ENCODE measurements at places on chromosomes 11 and 22. TPM values are rescaled to one million over a fixed set of nuclear protein-coding genes. Genes with fewer than 3 reads are reported as not detected.

Gene MMP1
- 0.29 TPM for total RNA-seq

Gene APOBEC3B
- total RNA-seq: 3.5 TPM

DNA sequence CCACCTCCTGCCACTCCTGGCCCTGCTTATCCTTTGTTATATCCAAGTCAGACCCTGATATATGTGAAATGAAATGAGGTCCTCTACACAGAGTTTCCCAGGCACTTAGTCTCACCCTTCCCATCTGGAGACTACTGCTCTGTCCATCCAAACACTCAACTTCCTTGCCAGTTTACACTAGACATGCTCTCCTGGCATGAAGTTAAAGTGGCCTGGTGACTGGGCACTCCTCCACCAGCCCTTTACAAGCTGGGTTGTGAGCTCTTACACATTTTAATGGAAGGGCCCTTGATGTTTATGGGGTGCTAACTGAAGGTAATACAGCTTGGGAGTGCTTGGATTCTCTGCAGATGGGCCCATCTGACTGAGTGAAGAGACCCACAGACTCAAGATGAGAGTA, 216.1 kb upstream of the NARS2 start:
- no peak for DNase-seq
- H3K4me3 ChIP-seq: no peak overlapping the region
- H3K27me3 ChIP-seq: no peaks in the 10 kb centered on the region
- no peaks in the 10 kb centered on the region for H3K36me3 ChIP-seq

- no peaks in the 10 kb centered on the region for H3K4me1 ChIP-seq
- H3K27me3 ChIP-seq: no peaks in the 10 kb centered on the region
- no peaks in the 10 kb centered on the region for H3K36me3 ChIP-seq
Observed at GRCh38 chr11:97349201-97349600, 959.4 kb downstream of the JRKL start.

GRCh38 chr22:30104501-30105156, 24.4 kb downstream of the HORMAD2 start:
- H3K27me3 ChIP-seq: peaks cover 6% of the 10 kb centered on the region
- no peak for DNase-seq
- H3K4me1 ChIP-seq: no peaks in the 10 kb centered on the region

DNA sequence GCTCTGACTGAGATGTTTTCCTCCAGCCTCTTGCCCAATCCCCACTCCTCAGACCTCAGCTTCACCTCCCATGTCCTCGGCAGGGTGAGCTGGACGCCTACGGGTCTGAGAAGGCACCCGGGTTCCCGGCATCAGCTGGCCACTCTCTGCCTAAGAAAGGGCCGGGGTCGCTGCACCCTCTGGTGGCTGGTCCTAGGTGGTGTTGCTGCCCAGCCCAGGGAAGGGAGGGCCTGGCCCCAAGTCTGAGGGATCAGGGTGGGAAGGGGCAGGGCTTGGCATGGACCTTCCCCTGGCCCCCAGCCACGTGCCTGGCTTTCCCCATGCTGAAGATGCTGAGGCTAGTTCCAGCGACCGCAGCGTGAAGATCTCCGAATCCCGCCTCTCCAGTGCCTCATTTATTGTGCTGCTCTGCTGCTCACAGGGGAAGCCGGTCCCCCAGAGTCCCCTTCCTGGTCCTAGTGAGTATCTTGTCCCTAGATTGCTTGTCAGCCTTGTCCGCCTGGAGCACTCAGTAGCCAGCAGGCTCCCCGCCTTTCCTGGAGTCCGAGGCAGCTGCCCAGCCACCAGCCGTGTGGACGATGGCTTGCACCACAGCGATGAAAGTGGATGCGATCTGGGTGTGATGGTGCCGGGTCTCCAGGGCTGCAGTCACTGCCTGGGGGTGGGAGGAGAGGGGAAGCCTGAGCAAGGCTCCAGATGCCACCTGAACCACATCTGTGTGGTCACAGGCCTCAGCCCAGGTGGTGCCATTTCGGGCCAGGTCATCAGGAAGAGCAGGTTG, 2.9 kb upstream of the GGT5 start:
- H3K27me3 ChIP-seq: no peaks in the 10 kb centered on the region
- no peak overlapping the region for H3K27ac ChIP-seq
- peaks cover 45% of the 10 kb centered on the region for H3K4me1 ChIP-seq
- DNase-seq: peak; percentile 89

DNA sequence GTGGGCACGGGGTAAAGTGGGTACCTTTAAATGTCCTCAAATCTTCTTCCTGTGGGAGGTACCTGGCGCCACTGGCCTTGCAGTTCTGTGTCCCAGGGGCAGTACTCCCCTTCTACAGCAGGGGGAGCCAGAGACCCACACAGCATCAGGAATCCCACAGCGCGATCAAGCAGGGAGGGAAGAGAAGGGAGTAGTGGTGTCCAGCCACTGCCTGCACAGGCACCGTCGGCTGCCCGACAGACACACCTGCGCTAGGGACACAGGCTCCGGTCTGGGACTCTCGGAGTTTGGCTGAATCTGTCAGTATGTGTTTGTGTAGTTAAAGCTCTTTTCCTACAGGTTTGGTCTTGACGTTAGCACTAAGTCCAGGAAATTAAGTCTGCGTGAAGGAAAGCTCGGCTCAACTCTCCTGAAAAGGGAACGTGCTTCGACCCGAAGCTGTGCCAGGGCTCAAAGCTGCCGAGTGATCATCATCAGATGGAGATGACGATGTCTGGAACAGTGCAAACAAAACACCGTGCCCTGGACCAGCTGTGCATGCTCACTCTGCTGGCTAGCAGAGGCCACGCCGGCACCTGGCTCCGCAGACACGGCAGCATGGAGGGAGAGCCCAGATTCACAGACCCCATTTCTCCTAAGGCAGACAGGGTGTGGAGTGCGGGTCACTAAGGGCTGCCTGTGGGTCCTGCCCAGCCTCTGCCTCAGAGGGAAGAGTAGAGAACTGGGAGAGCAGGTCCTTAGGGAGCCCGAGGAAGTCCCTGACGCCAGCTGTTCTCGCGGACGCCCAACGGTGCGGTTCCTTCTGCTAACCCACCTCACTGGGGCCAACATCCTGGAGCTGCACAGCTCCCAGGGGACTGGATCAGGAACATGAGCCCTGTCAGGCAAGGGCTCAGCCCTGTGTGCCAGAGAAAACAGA, 56.0 kb upstream of the BID start:
- H3K27me3 ChIP-seq: no peaks in the 10 kb centered on the region
- H3K4me3 ChIP-seq: no peak overlapping the region
- DNase-seq: peak; percentile 75
- peaks cover 51% of the 10 kb centered on the region for H3K36me3 ChIP-seq
- H3K4me1 ChIP-seq: no peaks in the 10 kb centered on the region

DNA sequence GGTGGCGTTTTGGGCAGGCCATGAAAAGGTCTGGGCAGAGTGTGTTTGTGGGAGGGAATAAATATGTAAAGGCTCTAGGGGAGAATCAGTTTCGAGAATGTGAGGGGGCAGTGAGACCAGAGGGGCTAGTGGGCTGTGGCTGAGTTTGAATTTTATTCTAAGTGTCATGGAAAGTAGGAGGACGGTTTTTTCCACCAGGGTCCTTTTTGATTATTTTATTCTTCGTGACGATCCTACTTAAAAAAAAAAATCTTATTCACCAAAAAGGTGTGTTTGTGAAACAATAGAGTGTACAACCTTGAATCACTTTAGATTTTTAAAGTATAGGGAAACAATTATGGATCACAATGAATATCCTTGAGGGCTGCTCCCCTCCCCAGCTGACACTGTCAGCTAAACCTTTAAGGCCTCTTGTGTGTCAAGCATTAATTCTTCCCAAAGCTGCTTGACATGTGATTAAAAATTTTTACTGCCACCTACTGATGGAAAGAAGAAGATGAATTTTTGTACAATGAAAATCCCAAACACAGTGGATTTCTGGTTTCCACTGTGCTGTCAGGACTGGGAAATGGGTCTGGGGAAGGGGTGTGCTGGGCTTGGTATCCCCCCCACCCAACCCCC, 107.5 kb upstream of the OR4B1 start:
- H3K27ac ChIP-seq: no peak overlapping the region
- peaks cover 3% of the 10 kb centered on the region for H3K36me3 ChIP-seq
- DNase-seq: peak; percentile 13
- H3K27me3 ChIP-seq: no peaks in the 10 kb centered on the region
- no peak overlapping the region for H3K4me3 ChIP-seq
